Activated CD4-positive, alpha-beta T cell treated with anti-CD3 and anti-CD28 coated beads for 24 hours (primary cell): ENCODE measurements at places on chromosomes 13 and 19.
A peak's percentile ranks its signal among the peaks of the same experiment; 100 is the strongest.

GRCh38 chr19:4149518-4150288, 3.7 kb upstream of the CREB3L3 start:
- no peak for DNase-seq

- no peak for DNase-seq
These were observed 77.6 kb downstream of the LRCH1 start for GRCh38 chr13:46630431-46631178.

GRCh38 chr13:63351533-63351932, 1935.9 kb upstream of the PCDH20 start:
- no peak for DNase-seq

DNA sequence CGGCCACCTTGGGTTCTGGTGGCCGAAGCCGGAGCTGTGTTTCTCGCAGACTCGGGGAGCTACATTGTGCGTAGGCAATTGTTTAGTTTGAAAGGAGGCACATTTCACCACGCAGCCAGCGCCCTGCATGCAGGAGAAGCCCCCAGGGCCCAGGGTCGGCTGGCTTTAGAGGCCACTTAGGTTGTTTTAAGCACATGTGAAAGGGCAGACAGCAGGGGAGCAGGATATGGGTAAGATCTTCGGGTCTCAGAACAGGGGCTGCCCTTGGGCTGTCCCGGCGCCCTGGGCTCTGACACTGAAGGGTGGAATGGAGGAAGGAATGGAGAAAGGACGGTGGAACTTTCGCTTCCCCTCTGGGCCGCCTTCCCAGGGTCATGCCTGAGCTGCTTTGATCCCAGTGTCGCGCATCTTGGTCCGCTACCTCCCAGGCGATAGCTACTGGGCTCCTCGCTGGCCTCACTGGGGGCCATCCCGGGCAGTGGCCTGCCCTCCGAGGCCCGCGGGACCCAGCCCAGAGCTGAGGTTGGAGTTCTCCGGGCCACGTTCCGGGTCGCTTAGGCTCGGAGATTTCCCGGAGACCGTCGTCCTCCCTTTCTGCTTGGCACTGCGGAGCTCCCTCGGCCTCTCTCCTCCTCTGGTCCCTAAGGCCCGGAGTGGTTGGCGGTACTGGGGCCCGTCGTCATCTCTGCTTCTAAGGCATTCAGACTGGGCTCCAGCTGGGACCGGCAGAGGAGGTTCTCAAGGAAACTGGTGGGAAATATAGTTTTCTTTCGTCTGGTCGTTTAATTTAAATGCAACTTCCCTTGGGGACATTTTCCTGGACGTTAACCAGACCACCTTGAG, 4.3 kb upstream of the POU4F1 start:
- no peak for DNase-seq

DNA sequence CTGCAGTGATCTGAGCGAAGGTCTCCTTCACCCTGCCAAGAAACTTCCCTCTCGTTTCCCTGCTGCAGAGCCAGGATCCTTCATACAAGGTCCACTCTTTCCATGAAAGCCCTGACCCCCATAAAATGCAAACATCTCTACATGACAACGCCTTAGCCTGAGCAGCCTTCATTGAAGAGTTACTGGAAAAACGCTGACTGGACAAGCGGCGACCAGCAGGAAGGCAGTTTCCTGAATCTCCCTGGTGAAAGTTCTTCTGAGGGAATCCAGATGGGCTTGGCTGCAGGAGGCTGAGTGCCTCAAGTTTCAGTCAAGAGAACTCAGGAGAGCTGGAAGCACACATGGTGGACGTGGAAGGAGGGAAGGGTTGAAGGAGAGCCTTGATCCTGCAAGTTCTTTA, 17.7 kb downstream of the GSX1 start:
- no peak for DNase-seq

DNA sequence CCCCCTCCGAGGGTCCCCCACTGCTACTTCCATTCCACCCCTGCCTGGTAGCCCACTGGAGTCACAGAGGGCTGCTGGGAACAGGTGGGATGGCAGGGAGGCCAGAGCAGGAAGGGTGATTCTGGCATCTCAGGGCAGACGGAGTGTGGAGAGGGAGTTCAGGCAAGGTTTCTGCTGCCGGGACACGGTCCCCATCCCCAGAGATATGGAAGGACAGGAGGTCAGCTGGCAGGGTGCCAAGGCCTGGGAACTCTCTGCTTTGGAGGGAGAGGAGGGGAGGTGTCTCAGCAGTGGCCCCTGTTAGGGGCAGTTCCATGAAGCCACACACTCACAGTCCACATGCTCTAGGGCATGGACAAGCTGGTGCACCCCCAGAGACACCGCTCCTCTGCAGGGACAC, 68.1 kb downstream of the CHST8 start:
- no peak for DNase-seq

GRCh38 chr19:5466072-5466471, 10.9 kb downstream of the ZNRF4 start:
- DNase-seq, result no peak

DNA sequence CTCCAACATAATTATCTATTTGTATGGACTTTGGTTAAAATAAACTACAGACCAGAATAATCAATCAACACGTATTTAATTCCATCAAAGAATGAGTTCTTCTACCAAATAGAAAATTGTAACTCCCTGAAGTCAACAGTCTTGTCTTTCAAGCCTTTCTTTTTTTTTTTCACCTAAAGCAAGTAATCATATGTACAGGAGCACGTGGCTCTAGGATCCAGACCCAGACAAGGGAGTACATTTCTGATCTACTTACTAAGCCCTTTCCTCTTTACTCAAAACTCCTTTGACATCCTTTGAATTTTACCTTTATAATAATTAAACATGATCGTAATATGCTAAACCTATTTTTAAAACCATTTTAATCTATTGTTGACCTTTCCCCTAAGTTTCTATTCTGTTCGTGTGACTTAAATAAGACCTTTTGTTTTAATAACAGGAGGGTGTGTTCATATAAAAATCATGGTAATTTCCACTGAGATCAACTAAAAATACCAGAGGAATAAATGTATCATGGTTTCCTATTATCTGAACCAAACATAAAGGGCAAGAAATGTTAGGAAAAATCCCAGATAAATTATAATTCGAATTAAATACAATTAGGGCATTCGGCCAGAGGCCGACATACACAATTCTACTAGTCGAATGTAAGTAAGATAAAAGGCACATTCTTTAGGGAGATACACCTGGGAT, 1.7 kb downstream of the SLC7A1 start:
- no peak for DNase-seq

GRCh38 chr19:12952488-12953137, 4.4 kb downstream of the GADD45GIP1 start:
- no peak for DNase-seq

DNA sequence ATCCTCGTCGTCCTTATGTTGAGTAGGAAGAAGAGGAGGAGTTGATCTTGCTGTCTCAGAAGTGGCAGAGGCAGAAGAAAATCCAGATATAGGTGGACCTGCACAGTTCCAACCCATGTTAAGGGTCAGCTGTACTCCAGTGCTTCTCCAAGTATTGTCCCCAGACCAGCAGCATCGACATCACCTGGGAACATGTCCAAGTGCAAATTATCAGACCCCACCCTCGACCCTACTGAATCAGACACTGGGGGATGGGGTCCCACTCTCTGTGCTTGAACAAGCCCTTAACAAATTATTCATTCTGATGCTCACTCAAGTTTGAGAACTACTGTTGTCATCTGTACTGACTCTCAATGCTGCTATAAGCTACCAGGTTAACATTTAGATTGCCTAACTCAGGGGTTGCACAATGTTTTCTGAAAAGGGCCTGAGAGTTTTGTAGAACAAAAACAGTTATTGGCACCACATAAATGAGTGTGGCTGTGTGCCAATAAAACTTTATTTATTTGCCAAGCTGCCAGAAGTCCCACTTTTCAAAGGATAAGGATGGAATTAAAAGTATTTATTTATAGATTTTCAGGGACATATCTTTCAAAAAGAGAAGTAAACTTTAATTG, 226.7 kb upstream of the IPO5 start:
- no peak for DNase-seq

- no peak for DNase-seq
These were observed 160.4 kb downstream of the PCDH20 start for GRCh38 chr13:61255040-61255796.

DNA sequence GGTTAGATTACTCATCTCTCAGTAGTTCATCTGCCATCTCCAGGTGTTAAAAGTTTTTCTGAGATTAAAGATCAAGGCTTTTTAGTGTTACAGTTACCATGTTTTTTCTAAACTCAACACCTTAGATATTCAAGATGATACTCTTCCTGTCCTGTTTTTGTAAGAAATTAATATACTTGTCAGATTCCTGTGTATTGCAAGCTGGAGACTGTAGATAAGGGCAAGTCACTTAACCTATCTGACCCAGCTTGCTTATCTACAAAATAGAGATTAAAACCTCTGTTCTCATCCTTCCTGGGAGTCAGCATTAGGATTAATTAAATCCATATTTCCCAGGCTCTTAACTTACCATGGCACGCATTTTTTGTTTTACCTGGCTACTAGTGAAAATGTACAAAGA, 25.2 kb downstream of the SUGT1 start:
- DNase-seq, result no peak

DNA sequence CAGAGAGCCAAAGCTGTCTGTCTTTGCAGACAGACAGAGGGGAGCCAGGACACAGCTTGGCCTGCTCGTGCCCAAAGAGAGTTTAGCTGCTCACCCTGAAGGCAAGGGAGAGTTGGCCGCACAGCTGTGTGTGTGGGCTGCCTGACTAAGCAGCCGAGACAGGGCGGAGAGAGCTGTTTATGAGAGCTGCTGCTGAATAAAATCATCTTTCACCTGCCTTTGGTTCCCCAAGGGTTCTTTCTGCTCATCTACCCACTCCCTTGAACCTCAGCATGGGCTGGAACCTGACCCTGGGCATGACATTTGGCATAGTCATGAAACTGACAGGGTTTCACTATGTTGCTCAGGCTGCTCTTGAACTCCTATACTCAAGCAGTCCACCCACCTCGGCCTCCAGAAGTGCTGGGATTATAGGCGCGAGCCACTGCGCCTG, 98.2 kb downstream of the RBM26 start:
- DNase-seq, result no peak

DNA sequence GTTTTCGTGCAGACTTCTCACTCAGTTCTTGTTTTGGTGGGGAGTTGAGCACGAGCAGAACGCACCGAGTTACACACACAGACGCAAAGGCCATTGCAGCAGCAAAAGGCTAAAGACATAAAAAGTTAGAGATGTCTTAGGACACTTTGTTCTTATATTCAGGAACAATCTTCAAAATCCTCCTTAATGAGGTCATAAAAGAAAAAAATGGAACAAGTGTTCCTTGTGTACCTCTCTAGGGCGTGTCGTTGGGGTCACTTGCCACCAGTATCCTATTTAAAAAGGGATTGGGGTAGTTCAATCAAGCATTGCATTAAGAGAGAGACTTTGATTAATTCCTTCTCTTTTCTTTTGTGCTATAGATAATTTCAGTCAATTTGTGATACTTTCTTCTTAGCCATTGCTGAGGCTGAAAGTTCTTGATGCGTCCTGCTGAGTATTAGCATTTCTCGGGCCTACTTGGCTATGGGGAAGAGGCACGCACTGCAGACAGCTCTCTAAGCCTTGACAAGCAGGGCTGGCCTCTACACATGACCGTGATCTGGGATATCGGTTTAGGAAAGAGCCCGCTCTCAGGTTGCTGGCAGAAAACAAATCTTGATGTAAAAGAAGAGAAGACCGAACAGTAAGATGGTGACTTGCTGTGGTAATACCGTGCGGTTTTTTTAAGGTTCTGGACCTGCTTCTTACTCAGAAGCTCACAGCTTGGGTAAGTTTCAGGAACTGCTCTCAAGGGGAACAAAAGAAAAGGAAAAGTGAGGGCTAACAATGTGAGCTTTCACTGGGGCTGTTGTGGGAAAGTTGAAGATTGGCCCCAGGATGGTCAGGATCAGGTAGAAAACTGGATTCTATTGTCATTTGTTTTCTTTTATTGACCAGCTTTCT, 223.6 kb downstream of the TM9SF2 start:
- no peak for DNase-seq

DNA sequence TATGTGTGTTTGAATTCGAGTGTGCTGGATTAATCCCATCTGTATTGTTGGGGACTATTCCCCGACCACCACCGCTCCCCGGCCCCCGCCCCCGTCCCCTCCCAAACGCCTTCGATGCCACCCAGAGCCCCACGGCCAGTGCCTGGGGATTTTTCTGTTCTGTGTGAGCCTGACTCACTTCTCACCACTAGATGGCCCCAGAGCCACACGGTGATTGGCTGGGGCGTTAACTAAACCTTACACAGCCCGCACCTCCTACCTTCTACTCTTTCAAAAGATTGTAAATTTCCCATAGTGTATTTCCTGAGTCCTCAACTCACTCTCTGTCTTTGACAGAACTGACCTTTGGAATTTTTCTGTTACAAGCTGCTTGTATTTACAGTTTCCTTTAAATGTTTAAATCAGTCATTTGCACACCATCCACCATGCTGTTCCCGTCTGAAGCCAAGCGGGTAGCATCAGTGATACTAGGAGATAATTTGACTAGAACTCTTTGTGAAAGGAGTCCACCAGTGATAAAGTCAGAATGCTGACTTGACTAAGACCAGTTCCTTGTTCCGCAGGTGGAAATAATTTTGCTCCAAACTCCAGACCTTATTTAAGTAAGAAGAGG, 61.4 kb downstream of the RFX2 start:
- DNase-seq, result peak; percentile 66

DNA sequence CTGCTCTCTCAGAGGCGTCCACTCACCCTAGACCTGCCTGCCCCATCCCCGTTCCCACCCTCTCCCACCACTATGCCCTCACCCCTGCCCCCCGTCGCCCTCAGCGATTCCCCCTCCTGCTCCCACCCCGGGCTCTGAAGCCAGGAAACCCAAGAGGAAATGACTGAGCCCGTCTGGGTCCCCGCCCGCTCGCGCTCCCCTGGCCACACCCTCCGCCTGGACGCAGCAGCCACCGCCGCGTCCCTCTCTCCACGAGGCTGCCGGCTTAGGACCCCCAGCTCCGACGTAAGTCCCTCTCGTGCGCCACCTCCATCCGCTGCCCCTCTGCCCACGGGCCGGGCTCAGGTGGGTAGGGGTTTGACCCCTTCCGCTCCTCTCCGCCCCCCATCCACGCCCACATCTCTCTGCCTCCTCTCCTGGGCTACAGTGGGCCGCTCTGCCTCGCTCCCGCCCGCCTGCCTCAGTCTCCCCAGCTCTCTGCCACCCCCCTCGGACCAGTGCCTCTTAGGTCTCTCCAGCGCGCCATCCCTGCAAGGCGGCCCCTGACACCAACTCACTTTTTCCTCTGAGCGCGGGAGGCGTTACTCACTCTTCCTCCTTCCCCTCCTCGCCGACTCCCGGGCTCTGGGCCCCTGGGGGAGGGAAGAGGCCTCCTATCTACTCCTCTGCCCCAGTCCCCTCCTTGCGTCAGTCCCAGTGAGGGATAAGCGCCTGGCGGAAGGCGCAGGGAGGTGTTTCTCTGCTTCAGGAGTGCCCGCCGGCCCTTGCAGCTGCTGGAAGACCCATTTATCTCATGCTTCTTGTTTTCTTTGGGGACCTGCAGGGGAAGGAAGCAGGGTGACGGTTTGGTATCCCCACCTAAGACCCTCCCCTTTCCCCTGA, at the start of gene FXYD5:
Gene FXYD5 (plus strand): TSS at position 211 of the 882 bp plus-strand sequence. CDS start 816 bp downstream, outside the sequence.
- DNase-seq, result peak; percentile 79

DNA sequence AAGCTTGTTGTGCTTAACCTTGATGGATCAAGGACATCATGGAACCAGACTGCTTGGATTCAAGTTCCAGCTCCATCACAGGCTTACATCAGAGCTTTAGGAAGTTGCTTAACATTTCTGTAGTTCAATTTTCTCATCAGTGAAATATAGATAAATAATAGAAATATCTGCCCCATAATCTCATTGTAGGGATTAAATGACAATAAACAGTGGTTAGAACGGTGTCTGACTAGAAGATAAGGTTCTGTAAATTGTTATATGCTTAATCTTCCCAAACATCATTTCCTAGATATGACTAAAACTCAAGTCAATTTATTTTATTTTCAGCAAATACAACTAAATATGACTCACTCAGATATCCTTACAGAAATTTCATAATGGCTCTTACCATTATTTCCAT, 83.5 kb downstream of the SLITRK1 start:
- no peak for DNase-seq
